ENCODE measurements at places on chromosomes 1 and 21. TPM values are rescaled to one million over a fixed set of nuclear protein-coding genes. Genes with fewer than 3 reads are reported as not detected.

GRCh38 chr1:8321612-8322011 is 3.7 kb downstream of the SLC45A1 start:
- no peaks in the 10 kb centered on the region for H3K27me3 ChIP-seq
- H3K27ac ChIP-seq, result no peak overlapping the region
- H3K4me3 ChIP-seq, result no peak overlapping the region
- H3K4me1 ChIP-seq, result peaks cover 43% of the 10 kb centered on the region
- DNase-seq, result no peak
- H3K36me3 ChIP-seq, result peaks cover 10% of the 10 kb centered on the region

The OTUD7B gene
- total RNA-seq, result 23.8 TPM

GRCh38 chr1:2855206-2856065 is 53.9 kb upstream of the TTC34 start:
- no peaks in the 10 kb centered on the region for H3K4me1 ChIP-seq
- H3K27ac ChIP-seq, result no peak overlapping the region
- no peaks in the 10 kb centered on the region for H3K36me3 ChIP-seq
- no peak overlapping the region for H3K4me3 ChIP-seq

DNA sequence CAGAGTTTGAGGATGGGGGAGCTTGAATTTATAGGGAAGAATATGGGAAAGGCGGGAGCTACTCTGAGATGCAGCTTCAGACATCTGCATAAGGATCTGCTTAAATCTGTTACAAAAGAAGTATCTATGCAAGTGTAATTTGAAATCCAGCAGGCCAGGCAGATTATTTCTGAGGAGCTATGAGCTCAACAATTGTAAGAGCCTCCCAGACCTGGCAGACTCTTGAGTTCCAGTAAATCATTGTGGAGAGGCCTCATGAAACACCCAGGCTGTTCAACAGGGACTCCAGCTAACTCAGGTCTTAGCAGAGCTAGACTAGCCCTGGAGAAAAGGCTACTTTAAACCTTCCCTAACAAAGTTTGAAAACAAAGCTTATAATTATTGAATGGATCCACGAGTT is 647.5 kb upstream of the CHRM3 start:
- no peaks in the 10 kb centered on the region for H3K4me1 ChIP-seq
- no peak overlapping the region for H3K4me3 ChIP-seq
- DNase-seq, result no peak
- no peaks in the 10 kb centered on the region for H3K27me3 ChIP-seq
- no peak overlapping the region for H3K27ac ChIP-seq
- H3K36me3 ChIP-seq, result no peaks in the 10 kb centered on the region

GRCh38 chr1:94825936-94826335 is 5.8 kb downstream of the SLC44A3 start:
- no peak overlapping the region for H3K4me3 ChIP-seq
- no peak for DNase-seq
- H3K36me3 ChIP-seq, result no peaks in the 10 kb centered on the region
- H3K4me1 ChIP-seq, result peaks cover 13% of the 10 kb centered on the region

The SELL gene
- 1.2 TPM for total RNA-seq

DNA sequence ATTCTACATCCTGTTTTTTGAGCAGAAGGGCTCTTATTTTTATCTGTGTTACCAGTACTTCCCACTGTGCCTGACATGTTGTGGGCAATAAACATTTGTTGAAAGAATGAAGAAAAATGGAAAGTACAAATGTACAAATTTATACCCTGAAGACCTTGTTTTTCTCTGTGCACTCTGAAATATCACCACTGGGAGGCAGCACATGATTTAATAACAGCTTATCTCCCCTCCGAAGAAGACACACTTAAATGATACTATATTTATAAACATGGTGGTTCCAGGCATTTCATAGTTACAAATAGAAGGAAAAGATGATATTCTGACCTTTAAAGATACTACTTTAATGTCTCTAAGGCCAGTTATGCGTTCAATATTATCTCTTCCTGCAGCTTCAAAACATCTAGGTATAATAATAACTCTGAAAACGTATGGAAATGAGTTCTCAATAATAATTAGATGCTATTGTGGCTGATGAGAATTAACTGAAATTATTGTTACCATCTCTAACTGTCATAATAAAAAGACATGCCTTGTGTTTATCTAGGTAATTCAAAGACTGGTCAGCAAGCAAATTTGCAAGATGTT is 12.8 kb downstream of the DYNLT5 start:
- H3K27ac ChIP-seq, result no peak overlapping the region
- no peak for DNase-seq
- H3K27me3 ChIP-seq, result no peaks in the 10 kb centered on the region
- no peak overlapping the region for H3K4me3 ChIP-seq

GRCh38 chr1:235473806-235474205 is 30.4 kb downstream of the B3GALNT2 start:
- H3K4me3 ChIP-seq, result no peak overlapping the region
- no peaks in the 10 kb centered on the region for H3K4me1 ChIP-seq
- no peak for DNase-seq
- H3K27ac ChIP-seq, result no peak overlapping the region

The CAP1 gene
- total RNA-seq, result 66.0 TPM

GRCh38 chr1:89540406-89540970 is 15.9 kb downstream of the LRRC8B start:
- H3K4me1 ChIP-seq, result peaks cover 43% of the 10 kb centered on the region
- no peak overlapping the region for H3K27ac ChIP-seq
- H3K36me3 ChIP-seq, result no peaks in the 10 kb centered on the region
- no peaks in the 10 kb centered on the region for H3K27me3 ChIP-seq
- DNase-seq, result no peak

DNA sequence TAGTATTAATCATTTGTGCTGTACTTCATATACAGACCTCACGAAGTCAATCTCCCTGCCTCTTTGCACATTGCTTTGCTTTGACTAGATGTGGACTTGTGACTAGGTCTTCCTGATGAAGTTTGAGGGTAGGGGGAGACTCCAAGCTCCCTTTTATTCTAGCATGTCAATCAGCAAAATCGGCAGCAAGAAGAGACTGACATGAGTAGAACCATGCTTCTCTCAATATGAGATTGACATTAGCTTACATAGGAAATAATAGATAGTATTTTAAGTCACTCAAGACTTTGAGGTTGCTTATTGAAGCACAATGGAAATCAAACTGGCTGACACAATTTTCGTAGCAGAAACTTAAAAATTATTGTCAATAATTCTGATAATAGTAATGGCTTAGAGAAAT is 866.4 kb upstream of the ADAMTS5 start:
- no peaks in the 10 kb centered on the region for H3K4me1 ChIP-seq
- DNase-seq, result no peak
- no peaks in the 10 kb centered on the region for H3K36me3 ChIP-seq
- no peaks in the 10 kb centered on the region for H3K27me3 ChIP-seq
- no peak overlapping the region for H3K27ac ChIP-seq
- H3K4me3 ChIP-seq, result no peak overlapping the region

DNA sequence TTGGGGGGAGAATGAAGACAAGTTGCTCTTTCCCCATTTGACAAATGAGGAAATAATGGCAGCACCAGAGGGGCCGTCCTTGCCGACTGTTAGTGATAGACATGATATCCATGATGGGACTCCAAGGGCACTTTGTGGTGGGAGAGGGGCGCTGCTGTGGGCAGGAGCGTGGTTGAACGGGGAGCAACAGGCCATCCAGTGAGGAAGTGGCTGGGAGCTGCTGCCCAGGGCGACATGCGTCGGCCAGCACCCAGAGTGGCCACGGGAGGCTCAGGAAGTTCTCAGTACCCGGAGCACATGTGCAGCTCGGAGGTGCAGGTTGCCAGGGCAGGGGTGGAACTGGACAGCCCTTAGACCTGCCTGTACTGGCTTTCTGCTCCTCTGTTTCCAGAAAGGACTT is 71.0 kb downstream of the SLC35F3 start:
- H3K4me1 ChIP-seq, result no peaks in the 10 kb centered on the region
- peaks cover 3% of the 10 kb centered on the region for H3K27me3 ChIP-seq
- no peak for DNase-seq
- no peak overlapping the region for H3K27ac ChIP-seq
- H3K4me3 ChIP-seq, result no peak overlapping the region

The SELENOF gene
- total RNA-seq, result 67.0 TPM

The EIF4G3 gene
- 33.9 TPM for total RNA-seq

The B3GALT5 gene
- total RNA-seq, result 0.03 TPM

The RIIAD1 gene
- 5.6 TPM for total RNA-seq

The KIF21B gene
- 0.47 TPM for total RNA-seq

The WNT3A gene
- not detected for total RNA-seq

DNA sequence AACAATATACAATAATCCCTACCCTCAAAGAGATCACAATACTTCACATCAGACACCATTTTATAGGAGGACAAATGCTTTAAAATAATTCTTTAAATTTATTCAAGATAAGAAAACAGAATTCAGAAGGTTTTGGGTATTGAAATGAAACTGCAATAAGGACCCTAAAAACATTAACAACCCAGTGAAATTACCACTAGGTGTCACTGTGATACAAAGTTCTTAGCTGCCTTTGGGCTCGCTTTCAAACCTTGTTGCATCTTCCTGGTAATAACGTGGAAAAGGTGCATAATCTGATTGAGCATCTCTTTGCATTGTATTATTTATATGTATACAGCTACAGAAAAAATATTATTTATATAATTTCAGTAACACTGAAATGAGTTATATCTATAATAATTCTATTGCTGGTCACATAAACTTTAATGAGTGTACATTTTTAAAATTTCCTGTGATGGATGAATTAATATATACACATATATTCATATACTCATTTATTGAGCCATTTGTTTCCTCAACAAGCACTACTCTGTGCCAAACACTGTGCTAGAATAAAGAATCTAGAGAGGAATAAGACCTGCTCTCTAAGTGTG is 185.2 kb downstream of the FAF1 start:
- H3K27ac ChIP-seq, result no peak overlapping the region
- H3K36me3 ChIP-seq, result no peaks in the 10 kb centered on the region
- no peaks in the 10 kb centered on the region for H3K27me3 ChIP-seq
- H3K4me3 ChIP-seq, result no peak overlapping the region
- DNase-seq, result no peak

The TMEM240 gene
- total RNA-seq, result 7.2 TPM

The RHCE gene
- 1.0 TPM for total RNA-seq

The ROR1 gene
- 14.0 TPM for total RNA-seq

- peaks cover 2% of the 10 kb centered on the region for H3K4me1 ChIP-seq
- no peaks in the 10 kb centered on the region for H3K27me3 ChIP-seq
- H3K4me3 ChIP-seq, result no peak overlapping the region
- H3K27ac ChIP-seq, result no peak overlapping the region
These were observed 3.6 kb downstream of the KCNE2 start for GRCh38 chr21:34367320-34367935.
